Naive thymus-derived CD8-positive, alpha-beta T cell (primary cell): ENCODE measurements at places on chromosomes 13 and 19. TPM values are rescaled to one million over a fixed set of nuclear protein-coding genes. Genes with fewer than 3 reads are reported as not detected.

GRCh38 chr13:53447863-53448262 lies 419.2 kb downstream of the OLFM4 start:
- DNase-seq, result no peak

- DNase-seq, result no peak
Measured at GRCh38 chr13:97174638-97175037, 47.5 kb upstream of the MBNL2 start.

DNA sequence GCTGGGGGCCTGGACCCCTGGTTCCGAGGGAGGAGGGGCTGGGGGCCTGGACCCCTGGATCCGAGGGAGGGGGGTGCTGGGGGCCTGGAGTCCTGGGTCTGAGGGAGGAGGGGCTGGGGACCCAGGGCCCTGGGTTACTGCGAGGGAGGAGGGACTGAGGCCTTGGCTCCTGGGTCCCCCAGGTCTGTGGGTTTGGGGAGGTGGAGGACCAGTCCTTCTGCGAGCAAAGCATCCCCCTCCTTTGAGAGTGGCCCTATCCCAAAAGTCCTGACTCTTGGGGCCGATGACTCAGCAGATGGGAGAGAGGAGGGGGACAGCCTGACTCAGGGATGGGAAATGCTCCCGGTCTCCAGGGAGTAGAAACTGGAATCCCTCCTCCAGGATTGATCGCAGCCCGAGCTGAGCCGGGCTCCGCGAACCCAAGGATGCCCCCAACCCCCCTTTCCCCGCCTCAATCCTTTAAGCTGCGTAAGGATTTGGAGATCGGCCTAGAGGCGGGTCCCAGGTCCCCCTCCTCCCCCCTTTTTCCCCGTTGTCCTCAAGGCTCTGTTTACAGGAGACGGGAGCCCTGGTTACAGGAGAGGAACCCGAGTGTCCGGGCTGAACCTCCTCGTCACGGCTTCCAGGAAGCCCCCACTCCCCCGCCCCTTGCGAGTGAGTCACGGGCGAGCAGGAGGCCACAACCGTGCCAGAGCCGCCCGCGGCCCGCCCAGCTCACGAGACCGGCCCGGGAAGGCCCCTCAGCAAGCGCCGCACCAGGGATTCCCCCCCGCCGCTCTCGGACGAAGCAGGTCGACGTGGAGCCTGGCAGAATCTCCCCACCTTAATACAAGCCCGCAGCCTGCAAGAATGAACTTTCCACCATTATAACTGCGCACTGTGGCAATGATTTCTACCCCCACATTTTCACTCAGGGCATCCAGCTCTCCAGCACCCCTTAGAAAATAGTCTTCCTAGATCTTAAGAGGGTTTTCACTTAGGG lies 3.0 kb upstream of the ZFP36 start:
- DNase-seq, result peak; percentile 98

DNA sequence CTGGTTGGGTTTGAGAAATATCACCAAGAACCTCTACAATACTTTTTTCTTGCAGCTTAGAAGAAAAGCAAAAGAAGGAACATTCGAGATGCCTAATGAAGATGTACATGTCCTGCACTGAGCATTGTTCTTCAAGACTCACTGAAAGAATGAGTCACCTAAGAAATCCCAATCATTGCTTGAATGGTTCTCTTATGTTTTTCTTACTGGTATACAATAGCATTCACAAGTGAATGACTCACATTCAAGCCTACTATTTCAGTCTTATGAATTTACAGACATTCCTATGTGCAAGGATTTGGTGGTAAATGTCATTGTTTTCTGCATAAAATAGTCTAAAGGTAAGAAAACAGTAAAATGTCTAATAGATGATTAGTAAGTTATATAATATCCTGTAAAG lies 594.6 kb downstream of the PCDH9 start:
- DNase-seq, result no peak

GRCh38 chr19:6864325-6864940 lies 22.9 kb upstream of the ADGRE1 start:
- no peak for DNase-seq

GRCh38 chr19:37874784-37875183 lies 31.6 kb downstream of the WDR87 start:
- no peak for DNase-seq

DNA sequence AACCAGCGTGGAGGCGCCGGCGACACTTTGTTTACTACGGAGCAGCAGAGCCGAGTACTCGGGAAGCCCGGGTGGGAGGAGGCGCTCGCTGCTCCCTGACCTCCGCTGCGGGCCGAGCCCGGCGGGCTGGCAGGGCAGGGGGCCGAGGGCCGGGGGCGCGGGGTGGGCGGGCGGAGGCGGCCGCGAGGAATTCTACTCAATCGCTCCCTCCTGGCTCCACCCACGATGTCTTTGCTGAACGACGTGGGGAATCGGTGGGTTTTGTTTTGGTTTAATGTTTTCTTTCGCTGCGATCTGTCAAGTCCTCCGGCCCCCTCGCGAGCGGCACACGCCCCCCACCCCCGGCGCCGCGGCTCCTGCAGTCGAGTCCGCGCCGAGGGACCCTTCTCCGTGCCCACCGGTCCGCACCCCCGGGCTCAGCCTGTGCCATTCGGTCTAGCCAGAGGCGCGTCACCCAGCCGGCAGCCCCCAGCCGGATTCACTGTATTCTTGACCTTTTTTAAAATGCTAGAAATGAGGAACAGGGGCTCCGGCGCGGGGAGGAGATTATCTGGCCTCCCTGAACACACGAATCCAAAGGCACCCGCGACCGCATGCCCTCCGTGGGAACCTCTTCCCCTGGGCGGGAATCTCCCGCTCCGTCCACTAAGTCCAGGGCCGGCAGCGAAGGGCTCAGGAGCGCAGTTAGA lies 636 bp upstream of the FOXO1 start:
- no peak for DNase-seq

- no peak for DNase-seq
Measured at GRCh38 chr13:50599927-50600326, 243.6 kb downstream of the DLEU7 start.

DNA sequence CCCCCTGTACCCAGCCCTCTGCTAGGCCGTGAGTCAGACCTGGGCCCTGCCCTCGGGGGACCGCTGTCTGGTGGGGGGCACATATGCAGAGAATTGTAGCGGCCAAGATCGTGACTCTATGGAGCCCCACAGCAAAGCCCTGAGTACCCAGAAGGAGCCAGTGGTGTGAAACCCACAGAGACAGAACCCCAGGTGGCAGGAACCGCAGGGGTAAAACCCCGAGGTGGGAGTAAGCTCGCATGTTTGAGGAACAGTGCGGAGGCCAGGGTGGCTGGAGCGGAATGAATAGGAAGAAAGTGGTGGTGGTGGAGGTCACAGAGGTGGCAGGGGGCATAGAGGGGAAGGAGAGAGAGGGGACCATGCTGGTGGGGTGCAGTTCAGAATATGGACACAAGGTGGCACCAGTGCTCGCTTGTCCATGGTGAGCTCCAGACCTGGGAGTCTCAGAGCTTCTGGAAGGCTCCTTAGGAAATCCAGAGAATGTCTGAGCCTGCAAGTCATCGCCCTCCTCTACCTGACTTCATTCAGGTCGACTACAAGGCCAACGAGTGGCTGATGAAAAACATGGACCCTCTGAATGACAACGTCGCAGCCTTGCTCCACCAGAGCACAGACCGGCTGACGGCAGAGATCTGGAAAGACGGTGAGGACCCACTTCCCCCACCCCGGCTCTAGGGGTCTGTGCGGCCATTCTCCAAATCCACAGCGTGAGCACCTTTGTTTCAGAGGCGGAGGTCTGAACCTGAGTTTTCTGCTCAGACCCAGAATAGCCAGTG lies 48.9 kb downstream of the MYH14 start:
- DNase-seq, result no peak

GRCh38 chr13:33800646-33801186 lies 17.2 kb upstream of the RFC3 start:
- DNase-seq, result no peak

DNA sequence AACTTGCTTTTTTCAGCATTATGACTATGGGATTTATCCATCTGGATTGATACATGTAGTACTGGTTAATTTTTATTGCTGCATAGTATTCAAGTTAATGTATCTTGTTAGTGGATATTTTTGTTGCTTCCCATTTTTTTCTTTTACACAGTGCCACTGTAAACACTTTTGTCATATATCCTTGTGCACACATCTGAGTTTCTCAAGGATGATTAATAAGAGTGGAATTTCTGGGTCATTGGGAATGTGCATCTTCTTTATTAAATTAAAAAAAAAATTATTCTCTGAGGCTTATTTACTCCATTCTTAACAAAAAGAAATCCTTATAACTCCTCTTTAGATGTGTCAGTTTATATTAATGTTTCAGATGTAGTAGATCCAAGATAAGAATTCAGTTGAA lies 27.3 kb downstream of the B3GLCT start:
- no peak for DNase-seq

DNA sequence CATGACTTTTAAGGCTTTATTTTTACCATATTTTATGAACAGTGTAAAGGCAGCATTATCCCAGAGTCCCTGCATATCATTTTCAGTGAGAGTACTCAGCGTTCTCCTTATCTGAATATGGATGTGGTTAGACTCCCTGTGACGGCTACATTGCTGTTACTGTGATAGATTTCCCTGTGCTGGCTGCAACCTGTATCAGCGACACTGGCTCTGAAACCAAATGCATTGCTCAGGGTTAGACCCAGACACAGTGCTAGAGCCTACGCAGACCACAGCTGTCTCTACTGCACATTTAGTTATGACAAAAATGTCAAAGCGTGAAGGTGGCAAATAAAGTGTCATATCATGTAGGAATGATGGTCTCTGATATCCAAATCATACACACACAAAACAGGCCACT lies 138.0 kb downstream of the ENOX1 start:
- DNase-seq, result no peak

- DNase-seq, result no peak
Measured at GRCh38 chr13:93226065-93226622, 463 bp upstream of the GPC6 start.

DNA sequence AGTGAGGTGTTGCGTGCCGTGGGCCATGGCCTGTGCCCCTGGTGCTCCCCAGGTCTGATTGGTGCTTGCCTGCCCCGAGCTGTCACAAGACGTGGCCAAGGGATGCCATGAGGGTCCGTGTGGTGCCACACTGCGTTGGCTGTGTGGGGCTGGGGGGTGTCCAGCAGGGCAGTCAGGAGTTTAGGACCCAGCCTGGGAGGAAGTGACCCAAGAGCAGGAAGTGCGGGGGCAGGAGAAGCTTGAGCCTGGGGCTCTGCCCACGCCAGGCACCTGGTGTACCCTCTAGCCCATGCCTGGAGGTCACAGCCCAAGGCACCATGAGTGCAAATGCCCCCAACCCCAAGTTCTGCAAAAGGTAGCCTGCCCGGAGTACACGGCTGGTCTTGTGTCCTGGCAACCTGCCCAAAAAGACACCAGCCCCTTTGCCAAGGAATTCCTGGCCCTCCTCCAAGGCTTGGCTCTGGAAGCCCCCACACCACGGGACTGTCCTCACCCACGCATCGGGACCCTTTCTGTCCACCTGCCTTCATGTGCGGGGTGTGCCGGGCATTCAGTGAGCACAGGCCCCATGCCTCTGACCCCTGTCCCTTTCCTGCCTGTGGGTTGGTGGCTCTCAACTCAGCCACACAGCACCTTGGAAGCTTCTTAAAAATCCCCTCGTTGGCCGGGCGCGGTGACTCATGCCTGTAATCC lies 24.9 kb downstream of the MPND start:
- no peak for DNase-seq

DNA sequence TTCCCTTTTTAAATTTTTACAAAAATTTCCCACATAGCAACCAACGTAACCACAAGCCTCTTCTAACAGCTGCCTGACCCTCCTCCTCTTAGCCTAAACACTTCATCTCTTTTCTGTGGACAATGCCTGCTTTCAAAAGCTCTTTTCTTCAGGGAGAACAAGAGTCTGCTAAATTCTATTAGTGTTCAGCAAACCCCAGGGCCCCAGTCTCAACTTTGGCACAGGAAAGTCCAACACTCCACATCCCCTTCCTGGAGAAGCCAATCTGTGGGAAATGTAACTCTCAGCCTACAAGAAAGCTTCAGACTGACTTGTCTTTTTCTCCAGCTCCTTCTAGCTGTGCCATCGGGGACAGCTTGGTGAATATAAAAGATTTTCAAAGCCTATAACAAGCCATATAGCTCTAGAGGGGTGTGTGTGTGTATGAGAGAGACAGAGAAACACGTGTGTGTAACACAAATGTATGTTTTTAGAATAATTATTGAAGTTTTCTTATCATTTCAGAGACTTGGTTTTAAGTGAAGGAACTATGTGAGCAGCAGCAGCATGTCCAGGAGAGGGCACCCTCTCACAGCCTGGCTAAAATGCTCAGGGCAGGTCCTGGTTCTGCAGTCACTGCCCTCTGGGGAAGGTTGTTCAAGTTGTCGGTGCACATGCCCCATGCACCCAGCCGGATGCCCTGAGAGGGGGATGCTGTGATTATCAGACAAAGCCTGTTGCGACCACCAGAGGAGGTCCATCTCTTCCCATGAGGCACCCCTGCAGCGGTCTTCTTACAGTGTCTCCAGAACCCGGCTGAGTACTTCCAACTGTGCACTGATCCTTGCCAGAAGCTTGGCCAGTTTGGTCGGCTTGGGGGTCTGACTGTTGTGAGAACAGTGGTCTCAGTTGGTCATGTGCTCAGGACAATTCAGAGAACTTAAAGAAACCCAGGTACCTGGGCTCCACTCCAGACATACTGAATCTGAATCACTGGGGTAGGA lies 34.4 kb downstream of the CCDC70 start:
- peak; percentile 29 for DNase-seq

DNA sequence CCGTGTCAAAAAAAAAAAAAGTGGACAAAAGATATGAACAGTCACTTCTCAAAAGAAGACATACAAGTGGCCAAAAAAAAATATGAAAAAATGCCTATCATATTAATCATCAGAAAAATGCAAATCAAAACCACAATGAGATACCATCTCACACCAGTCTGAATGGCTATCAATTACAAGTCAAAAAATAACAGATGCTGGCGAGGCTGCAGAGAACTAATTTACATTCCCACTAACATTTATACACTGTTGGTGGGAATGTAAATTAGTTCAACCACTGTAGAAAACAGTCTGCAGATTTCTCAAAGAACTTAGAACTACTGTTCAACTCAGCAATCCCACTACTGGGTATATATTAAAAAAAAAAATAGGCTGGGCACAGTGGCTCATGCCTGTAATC lies 26.5 kb upstream of the FOXO1 start:
- no peak for DNase-seq

DNA sequence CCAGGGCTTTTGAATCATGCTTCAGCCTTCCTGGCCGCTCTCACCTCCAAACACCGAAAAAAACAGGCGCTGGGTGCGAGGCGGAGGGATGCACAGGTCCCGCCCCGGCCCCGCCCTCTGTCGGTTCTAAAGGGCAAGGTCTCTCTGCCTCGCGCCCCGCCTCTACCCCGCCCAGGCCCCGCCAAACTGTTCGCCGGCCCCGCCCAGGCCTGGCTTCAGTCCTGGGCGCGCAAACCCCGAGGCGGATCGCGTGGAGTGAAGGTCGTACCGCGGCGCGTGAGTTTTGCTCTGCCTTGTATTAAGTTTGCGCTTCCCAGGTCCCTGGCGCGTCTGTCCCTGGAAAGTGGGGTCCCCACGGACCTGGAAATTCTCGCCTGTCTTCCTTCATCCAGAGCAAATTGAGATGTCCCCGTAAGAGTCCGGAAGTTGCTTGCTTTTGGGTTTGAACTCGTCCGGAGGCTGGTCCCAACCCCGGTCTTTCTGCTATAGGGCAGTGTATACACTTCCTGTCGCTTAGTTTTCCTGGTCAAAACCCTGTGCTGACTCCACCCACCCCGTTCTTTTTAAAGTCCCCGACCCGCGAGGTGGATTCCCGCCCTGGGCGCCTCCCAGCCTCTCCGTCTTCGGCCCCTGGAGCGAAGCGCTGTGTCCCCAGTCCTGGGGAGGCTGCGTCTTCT lies 8.4 kb downstream of the ZNF808 start:
- DNase-seq, result peak; percentile 85

Gene SAFB
- 188 TPM for total RNA-seq

Gene C1QTNF9
- 0.33 TPM for total RNA-seq

Gene MYPOP
- 10.9 TPM for total RNA-seq

Gene OR7C1
- not detected for total RNA-seq

Gene PBX4
- 49.4 TPM for total RNA-seq

Gene ETV2
- 0.55 TPM for total RNA-seq

Gene ANO8
- total RNA-seq, result 15.7 TPM
